ENCODE measurements at places on chromosomes 5 and 9.

GRCh38 chr5:36691696-36692371, 85.4 kb downstream of the SLC1A3 start:
- DNase-seq, result peak; percentile 86

GRCh38 chr9:138096519-138096845, 218.9 kb downstream of the CACNA1B start:
- no peak for DNase-seq

DNA sequence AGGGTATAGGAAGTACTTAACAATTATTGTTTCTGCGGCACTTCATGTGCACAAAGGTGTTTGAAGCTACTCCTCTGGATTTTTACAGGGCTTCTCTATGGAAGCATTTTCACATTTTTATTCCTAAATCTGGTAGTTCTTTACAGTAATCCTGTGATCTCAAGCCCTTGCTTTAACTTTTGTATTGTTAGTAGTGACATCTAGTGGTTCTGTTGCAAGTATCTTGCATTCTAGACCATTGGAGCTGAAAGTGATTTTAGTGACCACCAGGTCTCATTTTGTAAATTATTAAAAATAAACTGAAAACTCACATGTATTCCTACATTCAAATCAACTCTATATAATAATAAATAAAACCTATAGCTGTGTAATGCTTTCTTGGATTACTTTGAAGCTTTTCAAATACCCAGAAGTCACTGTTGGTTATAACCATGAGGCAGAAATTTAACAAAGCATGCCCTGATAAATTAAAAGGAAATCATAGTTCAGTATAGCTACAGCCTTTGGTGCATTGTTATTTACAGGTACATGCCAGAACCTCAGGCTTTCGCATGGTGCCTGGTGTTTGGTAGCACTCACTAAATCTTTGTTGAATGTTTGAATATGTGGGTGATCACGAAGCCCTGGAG, 18.9 kb downstream of the RPS23 start:
- DNase-seq, result peak; percentile 23

GRCh38 chr5:149333711-149334443, 11.4 kb upstream of the GRPEL2 start:
- no peak for DNase-seq

DNA sequence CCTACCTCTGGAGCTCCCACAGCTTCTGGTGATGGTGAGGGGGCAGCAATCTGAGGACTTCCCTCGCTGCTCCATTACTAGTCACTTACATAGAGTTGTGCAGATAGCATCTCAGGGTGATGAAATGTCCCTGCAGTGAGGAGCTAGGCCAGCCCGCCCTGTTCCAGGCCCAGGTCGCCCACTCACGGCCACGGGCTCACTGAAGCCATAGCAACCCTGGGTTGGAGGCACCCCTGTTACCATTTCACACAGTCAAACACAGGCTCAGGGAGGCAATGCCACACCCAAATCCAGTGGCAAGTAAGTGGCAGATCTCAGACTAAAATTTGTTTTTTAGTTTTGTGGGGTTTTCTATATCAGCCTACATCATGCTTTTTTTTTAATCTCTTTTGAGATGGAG, 19.6 kb downstream of the SH2D3C start:
- DNase-seq, result no peak

DNA sequence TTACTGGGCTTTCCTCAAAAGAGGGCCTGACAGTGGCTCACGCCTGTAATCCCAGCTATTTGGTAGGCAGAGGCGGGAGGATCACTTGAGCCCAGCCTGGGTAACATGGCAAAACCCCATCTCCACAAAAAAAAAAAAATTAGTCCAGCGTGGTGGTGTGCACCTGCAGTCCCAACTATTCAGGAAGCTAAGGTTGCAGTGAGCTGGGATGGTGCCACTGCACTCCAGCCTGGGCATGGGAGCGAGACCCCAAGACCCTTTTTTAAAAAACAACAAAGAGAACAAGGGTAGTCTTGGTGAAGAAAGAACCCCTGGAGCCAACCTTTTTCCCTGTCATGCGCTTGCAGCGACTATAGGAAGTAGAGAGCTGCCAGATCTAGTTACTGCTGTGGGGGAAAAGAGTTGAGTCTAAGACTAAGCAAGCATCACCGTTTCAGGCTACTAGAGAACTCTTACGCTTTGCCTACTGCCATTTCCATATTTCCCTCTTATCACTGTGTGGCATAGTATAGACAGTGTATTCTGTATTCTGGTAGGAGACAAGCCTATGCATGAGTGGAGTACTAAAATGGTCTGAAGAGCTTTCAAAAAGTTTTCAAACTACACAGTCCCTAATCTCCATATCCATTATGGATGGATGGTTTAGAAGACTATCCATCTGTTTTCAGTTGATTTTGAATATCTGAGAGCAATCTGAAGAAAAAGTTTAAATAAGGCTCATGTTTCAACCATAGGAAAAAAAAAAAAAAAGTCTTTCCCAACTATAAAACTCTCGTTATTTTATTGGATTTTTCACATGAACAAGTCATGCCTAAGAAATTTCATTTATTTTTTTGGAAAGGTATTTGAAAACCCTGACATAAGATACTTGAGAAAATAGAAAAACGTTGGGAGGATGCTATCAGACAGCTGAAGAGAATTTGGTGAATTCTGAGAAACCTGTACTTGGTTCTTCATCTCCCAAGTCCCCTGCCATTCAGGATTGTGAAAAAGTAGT, 2.6 kb downstream of the C9orf40 start:
- DNase-seq, result no peak
